T-helper 2 cell (primary cell): ENCODE measurements at places on chromosomes 1 and 21.
A peak's percentile ranks its signal among the peaks of the same experiment; 100 is the strongest.

GRCh38 chr1:166377896-166378295 lies 211.1 kb upstream of the FAM78B start:
- DNase-seq = no peak

- no peak for DNase-seq
Measured at GRCh38 chr1:43849670-43850069, 83.9 kb upstream of the ARTN start.

DNA sequence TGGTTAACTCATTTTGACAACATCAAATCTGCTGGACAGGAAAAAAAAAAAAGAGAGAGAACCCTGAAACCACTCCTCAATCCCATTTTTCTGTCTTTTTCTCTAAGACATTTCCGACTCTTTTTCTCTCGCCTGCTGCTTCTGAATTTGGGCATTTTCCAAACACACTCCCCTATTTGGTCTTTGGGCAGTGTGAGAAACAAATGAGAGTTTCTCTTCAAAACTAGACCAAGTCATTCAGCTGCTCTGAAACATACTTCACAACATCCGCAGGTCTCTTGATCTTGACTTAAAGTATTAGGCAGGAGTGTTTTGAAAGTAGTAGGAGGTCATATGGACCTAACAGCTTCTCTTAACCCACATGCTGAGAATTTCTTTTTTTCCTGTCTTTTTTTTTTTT lies 364.8 kb upstream of the ESRRG start:
- no peak for DNase-seq

- peak; percentile 35 for DNase-seq
Measured at GRCh38 chr1:65207317-65207716, 59.3 kb downstream of the AK4 start.

- no peak for DNase-seq
Measured at GRCh38 chr1:59900640-59901039, 25.9 kb downstream of the CYP2J2 start.

DNA sequence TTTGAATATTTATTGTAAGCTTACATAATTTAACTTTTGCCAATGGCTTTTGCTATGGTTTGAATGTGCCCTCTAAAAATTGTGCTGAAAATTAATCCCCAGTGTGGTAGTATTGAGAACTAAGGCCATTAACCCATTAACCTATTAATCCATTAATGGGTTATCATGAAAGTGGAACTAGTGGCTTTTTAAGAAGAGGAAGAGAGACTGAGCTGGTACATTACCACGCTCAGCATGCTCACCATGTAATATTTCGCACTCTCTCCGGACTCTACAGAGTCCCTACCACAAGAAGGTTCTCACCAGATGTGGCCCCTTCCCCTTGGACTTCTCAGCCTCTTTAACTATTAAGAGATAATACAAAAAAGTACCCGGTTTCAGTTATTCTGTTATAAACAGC lies 164.4 kb upstream of the ZRANB2 start:
- DNase-seq = no peak

GRCh38 chr21:36022427-36023091 lies 37.8 kb downstream of the SETD4 start:
- no peak for DNase-seq

GRCh38 chr1:116096013-116096618 lies 15.1 kb upstream of the MAB21L3 start:
- DNase-seq = no peak

DNA sequence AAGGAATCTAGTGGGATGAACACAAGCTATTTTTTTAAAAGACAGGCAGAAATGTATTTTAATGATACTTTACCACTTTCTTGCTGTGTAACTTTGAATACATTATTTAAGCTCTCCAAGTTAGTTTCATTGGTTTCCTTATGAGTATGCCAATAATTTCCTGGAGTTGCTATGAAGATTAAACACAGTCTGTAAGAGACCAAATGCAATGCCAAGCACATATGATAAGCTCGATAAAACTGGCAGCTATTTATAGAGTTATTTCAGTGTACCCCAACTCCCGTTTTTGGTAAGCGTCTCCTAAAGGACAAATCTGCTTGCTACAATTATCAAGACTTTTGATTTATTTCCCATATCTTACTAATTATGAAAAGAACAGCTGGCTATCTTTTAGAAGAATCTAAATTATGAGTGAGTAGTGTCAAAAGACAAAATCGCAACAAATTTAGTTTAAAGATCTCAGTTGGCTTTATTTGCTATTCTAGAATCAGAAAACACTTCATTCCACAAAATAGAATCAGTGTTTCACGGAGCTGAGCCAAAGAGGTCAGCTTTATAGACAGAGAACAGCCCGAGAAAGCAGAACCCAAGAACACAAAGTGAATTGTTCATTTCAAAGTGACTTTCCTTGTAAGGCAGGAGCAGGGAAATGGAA lies 7.2 kb upstream of the MAP10 start:
- DNase-seq = no peak

DNA sequence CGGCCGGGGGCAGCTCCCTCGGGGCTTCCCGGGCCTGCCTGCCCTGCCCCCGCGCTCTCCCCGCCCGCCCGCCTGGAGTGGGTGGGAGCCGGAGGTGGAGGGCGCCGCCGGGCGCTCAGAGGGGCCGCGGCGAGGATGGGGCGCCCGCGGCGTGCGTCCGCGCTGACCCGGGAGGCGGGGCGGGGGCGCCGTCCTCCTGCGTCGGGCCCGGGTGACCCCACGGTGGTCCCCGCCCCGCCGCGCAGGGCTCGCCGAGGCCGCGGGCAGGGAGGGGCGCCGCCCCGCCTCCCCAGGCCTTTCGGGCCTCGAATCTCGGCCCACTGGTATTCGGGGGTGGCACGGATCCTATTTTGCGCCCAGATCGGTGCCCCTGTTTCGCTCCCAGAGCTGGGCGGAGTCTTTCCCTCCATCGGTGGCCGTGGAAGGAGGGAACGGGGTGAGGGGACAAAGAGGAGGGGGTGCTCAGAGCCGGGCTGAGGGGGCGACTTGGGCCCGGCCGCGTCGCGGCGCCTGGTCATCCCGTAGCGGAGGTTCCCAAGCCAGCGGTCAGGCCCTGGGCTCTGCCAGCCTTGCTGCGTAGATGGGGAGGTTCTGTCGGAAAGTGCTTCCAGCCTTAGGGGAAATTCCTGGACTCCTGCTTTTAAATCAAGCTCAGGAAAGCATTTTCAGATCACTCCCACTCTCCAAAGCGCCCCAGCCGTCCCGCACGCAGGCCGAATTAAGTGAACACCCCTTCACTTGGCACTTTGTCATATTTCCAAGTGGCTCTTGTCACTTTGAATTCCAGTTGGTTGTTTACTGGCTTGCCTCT lies 545 bp downstream of the PATJ start:
- peak; percentile 32 for DNase-seq

DNA sequence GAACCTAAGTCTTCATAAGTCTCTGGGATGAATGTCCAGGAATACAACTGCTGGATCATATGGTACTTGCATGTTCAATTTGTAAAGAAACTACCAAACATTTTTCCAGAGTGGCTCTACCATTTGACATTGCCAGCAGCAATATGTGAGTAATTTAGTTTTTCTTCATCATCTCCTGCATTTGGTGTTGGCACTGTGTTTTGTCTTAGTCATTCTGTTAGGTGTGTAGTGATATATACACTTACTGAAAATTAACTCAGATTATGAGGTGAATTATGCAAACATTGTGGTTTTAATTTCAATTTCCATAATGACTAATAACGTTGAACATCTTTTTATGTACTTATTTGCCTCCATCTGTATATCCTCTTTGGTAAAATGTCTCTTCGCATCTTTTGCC lies 138.7 kb downstream of the LRRC40 start:
- no peak for DNase-seq

GRCh38 chr1:163130225-163130856 lies 61.2 kb downstream of the RGS4 start:
- no peak for DNase-seq

DNA sequence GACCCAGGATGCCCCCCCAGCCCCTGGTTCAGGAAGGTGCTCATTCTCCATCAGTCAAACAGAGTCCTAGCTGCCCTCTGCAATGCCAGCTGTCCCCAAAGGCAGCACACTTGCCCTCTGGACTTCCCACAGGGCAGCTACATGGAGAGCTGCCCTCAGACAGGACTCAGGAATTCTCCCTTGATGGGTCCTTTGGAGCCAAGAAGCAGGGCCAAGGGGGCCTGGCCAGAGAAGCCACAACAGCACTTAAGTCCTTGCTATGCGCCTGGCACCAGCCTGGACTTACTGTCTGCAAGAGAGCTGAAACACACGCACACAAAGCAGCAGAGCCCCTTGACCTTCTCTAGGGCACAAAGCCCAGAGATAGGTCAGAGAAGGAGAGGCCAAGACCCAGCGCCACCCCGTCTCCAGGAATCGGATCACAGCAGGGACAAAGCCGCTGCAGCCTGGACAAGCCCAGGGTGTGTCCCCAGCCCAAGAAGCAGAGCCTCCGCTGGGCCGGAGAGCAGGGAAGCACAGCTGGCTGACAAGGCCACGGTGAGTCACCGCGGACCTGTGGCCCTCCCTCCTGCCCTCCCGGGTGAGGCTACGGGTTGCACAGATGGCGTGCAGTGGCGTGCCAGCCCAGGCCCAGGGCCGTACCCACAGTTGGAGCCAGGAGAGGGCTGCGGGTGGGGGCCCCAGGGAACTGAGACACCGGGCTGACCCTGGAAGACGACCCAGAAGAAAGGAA lies 1.7 kb downstream of the WNT9A start:
- DNase-seq = no peak

DNA sequence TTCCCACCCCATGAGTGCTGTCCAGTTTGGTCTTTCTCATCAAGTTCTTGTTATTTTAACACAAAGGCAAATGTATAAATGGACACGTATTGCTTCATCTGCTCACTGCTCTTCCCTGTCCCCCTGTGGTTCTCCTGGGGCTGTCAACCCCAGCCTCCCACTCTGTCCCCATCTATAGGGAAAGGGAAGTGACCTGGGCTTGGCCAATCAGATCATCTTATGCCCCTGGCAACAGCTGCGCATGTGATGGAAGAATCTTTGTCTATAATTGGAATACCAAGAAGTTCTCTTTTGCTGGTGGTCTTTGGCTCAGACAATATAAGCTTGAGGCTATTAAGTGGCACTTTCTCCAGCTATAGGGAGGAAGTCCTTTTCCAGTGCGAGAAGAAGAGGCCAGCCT lies 4.7 kb upstream of the CCSAP start:
- no peak for DNase-seq
